NCI-H1930 (cell line): ENCODE measurements at places on chromosomes 4 and X.

GRCh38 chr4:4720646-4721045, 138.8 kb upstream of the MSX1 start:
- DNase-seq = no peak

GRCh38 chr4:40856277-40856839, 106.6 kb downstream of the NSUN7 start:
- no peak for DNase-seq

DNA sequence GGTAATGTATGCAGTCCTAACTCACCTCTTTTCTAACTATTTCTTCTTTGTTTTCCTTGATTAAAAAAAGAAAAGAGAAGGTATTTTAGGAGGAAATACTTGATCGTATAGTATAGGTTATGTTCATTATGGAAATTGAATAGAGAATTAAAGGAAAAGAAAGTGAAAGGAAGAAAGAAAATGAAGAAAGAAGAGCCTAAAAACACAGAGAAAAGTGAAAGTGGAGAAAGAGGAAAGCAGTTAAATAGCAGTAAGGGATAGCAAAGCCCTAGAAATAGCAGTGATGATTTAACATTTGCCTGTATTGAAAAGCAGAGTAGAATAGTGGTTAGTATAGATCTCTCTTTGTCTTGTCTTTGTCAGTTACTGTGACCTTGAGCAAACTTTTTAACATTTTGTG, 37.0 kb downstream of the MRPL1 start:
- no peak for DNase-seq

GRCh38 chr4:19675172-19675811, 576.4 kb upstream of the SLIT2 start:
- DNase-seq = no peak

DNA sequence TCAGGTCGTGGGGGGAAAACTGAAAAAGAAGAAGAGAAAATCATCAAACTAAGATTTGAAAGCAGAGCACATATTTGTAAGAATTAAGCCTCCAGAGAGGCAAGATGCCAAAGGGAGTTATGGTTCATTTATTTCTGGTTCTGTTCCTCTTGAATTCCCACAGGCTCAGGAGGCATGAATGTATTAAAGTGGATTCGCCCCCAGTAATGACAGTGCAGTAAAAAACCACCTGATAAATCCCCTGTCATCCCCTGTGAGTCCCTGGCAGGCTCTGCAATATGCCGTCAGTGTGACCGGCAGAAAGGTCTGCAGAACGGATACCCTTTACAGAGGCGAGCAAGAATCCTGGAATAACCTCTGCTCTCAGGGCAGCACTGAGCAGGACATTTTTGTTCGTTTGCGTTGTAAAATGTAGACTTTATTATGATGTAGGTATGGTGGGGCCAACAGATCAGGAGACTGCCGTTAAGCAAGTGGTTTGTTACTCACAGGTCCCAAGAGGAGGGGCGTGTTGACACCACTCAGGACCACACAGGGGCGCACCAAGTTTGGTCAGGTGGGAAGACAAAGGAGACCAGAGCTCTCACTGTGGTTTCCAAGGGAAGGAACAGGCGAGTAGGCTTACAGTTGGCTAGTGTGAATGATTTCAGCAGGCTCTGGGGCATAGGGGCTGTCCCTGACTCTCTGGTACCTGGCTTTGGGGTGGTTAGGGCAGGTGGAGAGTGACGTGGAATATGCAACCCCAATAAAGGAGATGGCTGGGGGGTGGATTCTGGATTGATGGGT, 75.3 kb downstream of the DHRSX start:
- DNase-seq = no peak

DNA sequence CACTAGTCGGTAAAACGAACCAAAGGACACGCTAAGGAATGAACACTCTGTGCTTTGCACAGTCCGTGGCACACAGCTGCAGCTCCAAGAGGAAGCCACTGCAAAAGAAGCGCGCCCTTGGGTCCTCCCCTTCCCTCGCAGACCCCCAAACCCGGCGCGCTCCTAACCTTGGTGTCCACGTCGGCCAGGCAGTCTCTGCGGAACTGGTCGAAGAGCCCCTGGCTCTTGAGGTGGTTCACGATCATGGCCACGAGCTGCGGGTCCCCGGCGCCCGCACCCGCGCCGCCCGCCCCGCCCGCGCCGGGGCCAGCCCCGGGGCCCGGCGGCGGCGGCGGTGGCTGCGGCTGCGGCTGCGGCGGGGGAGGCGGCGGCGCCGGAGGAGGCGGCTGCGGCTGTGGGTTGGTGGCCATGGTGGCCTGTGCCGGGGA, 333 bp downstream of the BOD1L1 start:
- DNase-seq = no peak

GRCh38 chrX:68098431-68098830, 334.9 kb downstream of the OPHN1 start:
- no peak for DNase-seq

GRCh38 chr4:17236686-17237085, 275.2 kb downstream of the QDPR start:
- no peak for DNase-seq

DNA sequence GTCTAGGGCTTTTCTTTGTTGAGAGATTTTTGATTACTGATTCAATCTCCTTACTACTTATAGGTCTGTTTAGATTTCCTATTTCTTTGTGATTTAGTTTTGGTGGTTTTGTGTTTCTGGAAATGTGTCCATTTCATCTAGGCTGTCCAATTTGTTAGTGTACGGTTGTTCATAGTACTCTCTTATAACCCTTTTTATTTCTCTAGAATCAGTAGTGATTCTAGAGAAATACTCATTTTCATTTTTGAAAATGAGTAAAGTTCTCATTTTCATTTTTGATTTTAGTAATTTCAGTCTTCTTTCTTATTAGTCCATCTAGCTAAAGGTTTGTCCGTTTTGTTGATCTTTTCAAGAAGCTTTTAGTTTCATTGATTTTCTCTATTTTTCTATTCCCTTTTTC, 7.5 kb downstream of the IL13RA1 start:
- no peak for DNase-seq

- no peak for DNase-seq
Observed at GRCh38 chrX:9610771-9611392, 146.0 kb downstream of the TBL1X start.

DNA sequence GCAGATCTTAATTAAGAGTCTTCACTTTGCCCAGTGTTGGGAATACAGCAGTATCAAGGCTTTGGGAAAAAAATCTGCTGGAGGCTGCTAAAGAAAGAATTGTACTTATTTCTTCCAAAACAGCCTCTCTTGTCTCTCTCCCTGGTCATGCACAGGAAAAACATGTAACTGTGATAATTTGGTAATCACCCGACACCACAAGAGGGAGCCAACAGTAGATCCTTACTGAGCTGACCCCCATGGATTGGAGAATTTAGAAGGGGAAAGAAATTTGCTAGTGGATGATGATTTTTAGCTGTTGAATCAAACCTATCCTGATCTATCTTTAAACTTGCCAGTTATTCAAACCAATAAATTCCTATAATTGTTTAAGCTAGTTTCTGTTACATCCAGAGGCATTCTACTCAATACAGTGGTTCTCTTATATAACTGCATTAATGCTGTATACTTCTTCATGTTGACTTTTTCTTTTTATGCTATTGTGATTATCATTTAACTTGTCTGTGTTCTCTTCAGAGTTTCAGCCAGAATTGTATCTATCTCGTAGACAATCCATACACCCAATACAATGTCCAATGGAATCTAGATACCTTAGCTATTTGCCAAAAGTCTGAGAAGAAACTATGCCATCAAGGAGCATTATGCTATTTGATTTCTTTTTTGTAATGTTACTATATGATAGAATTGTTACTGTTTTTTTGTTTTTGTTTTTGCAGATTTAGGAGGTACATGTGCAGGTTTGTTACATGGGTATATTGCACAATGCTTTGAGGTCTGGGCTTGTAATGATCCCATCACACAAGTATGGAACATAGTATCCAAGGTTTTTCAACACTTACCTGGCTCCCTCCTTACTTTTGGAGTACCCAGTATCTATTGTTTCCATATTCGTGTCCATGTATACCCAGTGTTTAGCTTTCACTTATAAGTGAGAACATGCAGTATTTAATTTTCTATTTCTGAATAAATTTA, 31.3 kb upstream of the ARHGEF38 start:
- no peak for DNase-seq
